Upper lobe of left lung (tissue), 6 donors: ENCODE measurements at places on chromosomes 13 and 19.

- no peak for DNase-seq
Observed at GRCh38 chr13:47239025-47239424, 342.2 kb upstream of the HTR2A start.

GRCh38 chr13:75757336-75757735 is 121.2 kb downstream of the LMO7 start:
- DNase-seq: no peak

DNA sequence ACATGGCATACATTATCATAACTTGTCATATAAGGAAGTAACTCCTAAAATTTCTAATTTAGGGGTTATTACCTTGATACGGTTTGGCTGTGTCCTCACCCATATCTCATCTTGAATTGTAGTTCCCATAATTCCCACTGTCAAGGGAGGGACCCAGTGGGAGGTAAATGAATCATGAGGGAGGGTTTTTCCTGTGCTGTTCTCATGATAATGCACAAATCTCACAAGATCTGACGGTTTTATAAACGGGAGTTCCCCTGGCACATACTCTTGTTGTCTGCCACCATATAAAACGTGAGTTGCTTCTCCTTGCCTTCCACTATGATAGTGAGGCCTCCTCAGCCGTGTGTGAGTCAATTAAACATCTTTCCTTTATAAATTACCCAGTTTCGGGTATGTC is 76.0 kb downstream of the ZDHHC20 start:
- no peak for DNase-seq

- DNase-seq: no peak
Observed at GRCh38 chr19:55581823-55582223, 1.2 kb upstream of the ZNF579 start.

DNA sequence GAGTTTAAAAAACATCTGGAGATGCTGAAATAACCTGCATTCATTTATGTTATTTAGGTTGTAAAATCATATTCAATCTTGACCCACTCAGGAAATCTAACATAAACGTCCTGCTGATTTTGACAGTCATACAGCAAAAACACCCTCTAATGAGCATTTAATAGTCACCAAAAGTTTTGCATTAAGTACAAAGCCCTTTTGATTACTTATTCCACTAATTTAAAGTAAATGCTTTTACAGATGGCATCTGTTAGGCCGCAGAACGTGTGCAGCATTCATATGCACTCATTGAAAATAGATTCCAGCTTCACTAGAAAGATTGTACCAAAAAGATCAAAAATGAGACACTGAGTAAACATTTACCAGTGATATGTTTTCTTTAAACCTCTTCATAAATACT is 1295.1 kb downstream of the EFNB2 start:
- DNase-seq: no peak

DNA sequence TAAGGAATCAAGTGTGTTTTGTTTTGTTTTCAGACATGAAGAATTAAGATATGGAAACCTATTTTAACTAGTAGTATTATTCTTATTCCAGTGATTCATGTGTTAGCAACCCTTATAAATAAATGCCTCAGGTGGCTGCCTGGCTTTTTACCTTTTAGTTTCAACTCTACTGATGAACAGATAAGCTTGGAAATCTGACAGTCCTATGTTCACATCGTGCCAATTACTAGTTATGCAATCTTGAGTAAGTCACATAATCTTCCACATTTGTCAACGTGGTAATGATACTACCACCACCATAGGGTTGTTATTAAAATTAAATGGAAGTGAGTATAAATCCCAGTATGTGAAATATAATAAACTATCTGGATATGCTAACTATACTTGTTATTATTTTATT is 64.3 kb downstream of the TBC1D4 start:
- DNase-seq: no peak
